Activated CD4-positive, alpha-beta T cell treated with anti-CD3 and anti-CD28 coated beads, Interleukin-2, amount 50 U/mL, for 24 hours (primary cell): ENCODE measurements at places on chromosomes 6 and 20.

- DNase-seq, result no peak
Measured at GRCh38 chr20:57038608-57039440, 227.6 kb downstream of the BMP7 start.

DNA sequence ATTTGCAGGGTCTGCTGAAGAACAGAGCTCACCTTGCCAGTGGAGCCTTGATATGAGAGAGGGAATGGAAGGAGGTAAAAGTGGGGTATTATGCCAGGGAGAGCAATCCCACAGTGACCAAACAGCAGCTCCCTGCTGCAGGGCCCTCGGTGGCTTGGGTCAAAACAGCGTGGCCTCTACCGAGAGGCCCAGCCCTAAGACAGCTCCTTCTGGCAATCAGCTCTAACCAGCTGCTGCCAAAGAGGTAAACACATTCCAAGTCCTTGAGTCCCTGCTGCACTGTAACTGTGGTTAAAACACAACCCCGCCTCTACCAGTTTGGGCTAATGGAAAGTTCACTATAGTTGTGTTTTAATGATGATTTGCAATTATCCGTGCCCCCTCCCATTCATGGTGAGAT is 1.4 kb upstream of the DAAM2 start:
- DNase-seq, result no peak

GRCh38 chr20:56422076-56422823 is 10.2 kb downstream of the CASS4 start:
- no peak for DNase-seq

GRCh38 chr6:131063028-131063763 is at the start of gene EPB41L2:
TSS of gene EPB41L2 (minus strand) at chr6:131063245. CDS start at chr6:130956485, 106,760 bp downstream.
- DNase-seq, result peak; percentile 36

GRCh38 chr6:12962987-12963386 is 246.4 kb downstream of the PHACTR1 start:
- no peak for DNase-seq

- no peak for DNase-seq
Measured at GRCh38 chr6:135842618-135843392, 8.7 kb upstream of the PDE7B start.

DNA sequence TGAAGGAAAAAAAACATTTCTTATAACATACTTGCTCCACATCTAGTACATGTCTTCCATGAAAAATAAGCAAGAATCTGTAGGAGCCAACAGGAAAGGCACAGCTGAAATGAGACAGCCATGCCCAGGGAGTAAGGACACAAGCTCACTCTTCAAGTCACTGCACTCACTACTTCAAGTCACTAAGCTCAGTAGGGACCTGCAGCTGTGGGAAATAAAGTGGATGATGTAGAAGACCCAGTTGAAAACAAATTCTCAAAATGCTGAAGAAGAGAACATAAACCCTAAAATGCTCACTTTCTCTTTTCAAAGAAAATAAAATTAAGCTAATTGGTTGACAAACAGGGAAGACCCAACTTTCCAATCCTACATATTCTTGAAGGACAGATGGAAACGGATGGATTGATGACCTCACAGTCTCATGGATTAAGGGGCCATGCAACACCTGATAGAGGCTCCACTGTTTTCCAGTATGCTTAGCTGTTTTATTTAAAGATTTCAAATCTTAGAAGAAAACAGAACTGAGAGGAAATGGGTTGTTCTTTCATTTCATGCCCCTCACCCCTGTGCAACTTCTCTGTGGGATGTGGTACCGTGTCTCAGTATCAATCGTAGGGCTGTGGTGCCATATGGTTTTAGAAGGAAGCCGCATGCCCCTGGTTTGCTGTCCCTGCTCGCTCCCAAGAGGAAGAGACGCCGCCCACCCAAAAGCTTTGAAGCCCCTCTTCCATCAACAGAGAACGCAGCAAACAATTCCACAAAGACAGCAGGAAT is 133.3 kb downstream of the WDR27 start:
- DNase-seq, result no peak

DNA sequence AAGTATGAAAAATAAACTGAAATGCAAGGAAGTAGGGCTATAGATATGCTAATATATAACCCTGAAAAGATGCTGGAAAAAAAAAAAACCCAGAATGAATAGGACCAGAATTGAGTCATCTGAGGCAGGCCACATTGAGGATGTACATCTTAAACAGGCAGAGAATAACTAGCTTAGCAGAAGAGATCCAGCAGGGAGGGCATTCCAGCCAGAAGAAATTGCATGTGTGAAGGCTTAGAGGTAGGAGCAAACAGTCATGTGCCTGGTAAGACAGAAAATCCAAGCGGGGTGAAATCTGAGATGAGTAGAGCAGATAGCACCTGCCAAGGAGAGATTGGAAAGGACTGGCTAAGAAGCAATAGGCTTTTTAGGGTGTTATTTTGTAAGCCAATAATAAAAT is 2.6 kb downstream of the COL19A1 start:
- no peak for DNase-seq
